Common myeloid progenitor, CD34-positive (primary cell): ENCODE measurements at places on chromosomes 4 and X.

DNA sequence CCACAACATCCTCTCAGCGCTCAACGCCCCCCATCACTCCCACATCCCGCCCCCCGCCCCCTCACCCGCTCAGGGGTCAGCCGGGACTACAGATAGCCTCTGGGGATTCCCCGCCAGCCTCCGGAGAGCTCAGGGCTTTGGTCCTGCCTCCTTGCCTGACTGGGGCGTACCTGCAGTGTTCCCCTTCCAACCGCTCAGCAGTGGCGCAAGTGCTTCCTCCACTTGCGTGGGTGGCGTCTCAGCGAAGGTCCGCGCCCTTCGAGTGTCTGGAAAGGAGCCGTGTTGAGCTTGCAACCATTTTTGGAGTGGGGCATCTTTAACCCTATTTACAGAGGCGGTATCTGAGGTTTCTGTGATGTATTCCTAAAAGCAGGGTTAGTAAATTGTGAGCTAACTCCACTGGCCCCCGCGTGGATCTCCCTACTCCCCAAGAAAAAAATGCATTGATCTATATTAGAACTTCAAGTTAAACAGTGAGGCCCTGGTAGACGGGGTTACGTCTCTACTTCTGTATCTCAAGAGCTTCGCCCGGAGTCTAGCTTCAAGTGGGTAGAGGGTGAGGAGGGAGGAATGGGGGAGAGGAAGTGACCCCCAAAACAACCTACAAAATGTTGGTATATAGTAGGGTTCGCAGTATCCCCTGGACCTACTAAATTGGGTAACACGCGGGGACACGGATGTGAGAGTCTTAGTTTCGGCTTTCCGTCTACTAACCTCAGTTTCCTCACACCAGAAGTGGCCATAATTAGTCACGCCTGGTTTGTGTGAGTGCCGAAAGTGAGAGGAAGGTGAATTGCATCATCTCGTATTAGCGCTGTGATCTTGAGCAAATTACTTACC, 16.1 kb downstream of the NKX3-2 start:
- no peak overlapping the region for H3K4me3 ChIP-seq
- peak; percentile 61 for DNase-seq
- no peaks in the 10 kb centered on the region for H3K36me3 ChIP-seq
- H3K27me3 ChIP-seq: peaks cover 32% of the 10 kb centered on the region

DNA sequence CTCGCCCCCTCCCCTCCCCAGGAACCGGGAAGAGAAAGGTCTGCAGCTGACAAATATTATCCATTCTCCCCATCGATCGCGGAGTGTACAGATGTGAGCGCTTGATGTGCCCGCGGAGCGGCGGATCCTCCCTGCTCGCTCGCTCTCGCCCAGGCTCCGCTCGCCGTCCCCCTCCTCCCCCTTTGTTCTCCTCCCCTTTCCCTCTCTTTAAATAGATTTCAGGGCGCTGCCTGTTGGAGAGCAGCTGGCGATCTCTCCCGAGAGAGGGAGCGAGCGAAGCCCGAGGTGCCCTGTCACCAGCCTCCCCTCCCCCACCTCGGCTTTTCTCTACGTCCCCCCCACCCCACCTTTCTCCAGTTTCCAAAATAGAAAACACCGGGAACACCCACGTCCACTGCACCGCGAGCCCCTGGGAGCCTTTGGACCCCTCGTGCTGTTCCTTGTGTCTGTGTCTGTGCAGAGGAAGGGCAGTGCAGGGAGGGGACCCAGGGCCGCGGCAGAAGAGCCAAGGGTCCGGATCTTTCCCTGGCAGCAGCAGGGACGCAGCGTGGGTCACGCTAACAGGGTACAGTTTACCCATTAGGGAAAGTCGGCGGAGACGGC, 56.6 kb upstream of the BCOR start:
- H3K27me3 ChIP-seq: no peaks in the 10 kb centered on the region
- peak overlapping the region; percentile 75 for H3K4me3 ChIP-seq
- H3K36me3 ChIP-seq: no peaks in the 10 kb centered on the region
- no peak overlapping the region for H3K27ac ChIP-seq
- peaks cover 75% of the 10 kb centered on the region for H3K4me1 ChIP-seq

DNA sequence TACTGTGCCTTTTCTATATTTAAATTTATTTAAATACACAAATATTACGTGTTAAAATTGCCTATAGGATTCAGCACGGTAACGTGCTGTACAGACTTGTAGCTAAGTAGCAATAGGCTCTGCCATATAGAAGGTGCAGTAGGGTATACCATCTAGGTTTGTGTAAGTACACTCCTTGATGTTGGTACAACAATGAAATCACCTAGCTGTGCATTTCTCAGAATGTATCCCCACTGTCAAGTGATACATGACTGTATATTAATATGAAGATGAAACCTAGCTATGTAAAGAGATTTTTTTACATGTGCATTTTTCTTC, 431.2 kb downstream of the KCTD8 start:
- no peak overlapping the region for H3K27ac ChIP-seq
- DNase-seq: no peak
- no peak overlapping the region for H3K4me3 ChIP-seq
- H3K36me3 ChIP-seq: no peaks in the 10 kb centered on the region
- H3K4me1 ChIP-seq: no peaks in the 10 kb centered on the region

- H3K36me3 ChIP-seq: no peaks in the 10 kb centered on the region
- no peaks in the 10 kb centered on the region for H3K4me1 ChIP-seq
- no peak overlapping the region for H3K4me3 ChIP-seq
- DNase-seq: no peak
- H3K27ac ChIP-seq: no peak overlapping the region
Measured at GRCh38 chrX:128365492-128365891, 313.3 kb upstream of the ACTRT1 start.

- DNase-seq: peak; percentile 93
- peaks cover 23% of the 10 kb centered on the region for H3K4me1 ChIP-seq
- peaks cover 7% of the 10 kb centered on the region for H3K36me3 ChIP-seq
- peak overlapping the region; percentile 92 for H3K27ac ChIP-seq
- no peaks in the 10 kb centered on the region for H3K27me3 ChIP-seq
Measured at GRCh38 chr4:55947254-55947882, 1.4 kb upstream of the CEP135 start.

DNA sequence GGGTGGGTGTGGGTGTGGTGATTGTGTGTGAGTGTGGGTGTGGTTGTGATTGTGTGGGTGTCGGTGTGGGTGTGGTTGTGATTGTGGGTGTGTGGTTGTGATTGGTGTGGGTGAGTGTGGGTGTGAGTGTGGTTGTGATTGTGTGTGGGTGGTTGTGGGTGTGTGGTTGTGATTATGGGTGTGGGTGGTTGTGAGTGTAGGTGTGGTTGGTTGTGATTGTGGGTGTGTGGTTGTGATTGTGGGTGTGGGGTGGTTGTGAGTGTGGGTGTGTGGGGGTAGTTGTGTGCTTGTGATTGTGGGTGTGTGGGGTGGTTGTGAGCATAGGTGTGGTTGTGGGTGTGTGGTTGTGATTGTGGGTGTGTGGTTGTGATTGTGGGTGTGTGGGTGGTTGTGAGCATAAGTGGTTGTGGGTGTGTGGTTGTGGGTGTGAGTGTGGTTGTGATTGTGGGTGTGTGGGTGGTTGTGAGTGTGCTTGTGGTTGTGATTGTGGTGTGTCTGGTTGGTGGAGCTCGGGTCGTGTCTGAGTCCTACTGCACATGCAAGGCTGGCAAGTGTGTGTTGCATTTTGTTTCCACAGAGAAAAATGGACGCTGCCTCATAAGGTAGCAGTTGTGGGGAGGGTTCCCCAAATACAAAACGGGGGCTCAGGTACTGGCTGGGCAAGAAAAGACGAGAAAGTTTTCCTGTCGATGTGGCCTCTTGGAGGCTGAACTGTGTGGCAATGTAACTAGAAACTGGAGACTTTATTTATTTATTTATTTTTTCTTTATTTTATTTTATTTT, 116.7 kb downstream of the UBE2K start:
- no peak overlapping the region for H3K4me3 ChIP-seq
- H3K27ac ChIP-seq: no peak overlapping the region
- H3K36me3 ChIP-seq: no peaks in the 10 kb centered on the region
- H3K4me1 ChIP-seq: no peaks in the 10 kb centered on the region
- peak; percentile 61 for DNase-seq

DNA sequence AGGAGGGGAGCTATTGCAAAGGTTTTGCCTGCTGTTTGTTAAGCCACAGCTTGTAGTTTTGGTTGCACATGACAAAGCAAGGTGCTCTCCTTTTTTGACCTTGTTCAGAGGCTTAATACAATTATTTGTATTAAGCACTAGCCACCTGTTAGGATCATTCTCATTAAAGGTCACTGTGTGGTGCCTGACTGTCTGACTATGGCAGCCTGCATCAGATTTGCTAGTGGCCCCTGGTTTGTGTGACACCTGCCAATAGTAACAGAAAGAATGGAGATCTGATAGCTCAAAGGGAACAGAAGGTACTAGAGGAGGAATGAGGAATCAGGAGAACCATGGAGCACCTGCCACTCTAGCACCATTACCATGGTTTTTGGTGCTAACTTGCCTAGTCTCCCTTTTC, 102.5 kb downstream of the POLA1 start:
- H3K36me3 ChIP-seq: peaks cover under 1% of the 10 kb centered on the region
- no peak for DNase-seq
- no peak overlapping the region for H3K27ac ChIP-seq
- no peaks in the 10 kb centered on the region for H3K27me3 ChIP-seq
- H3K4me3 ChIP-seq: no peak overlapping the region

DNA sequence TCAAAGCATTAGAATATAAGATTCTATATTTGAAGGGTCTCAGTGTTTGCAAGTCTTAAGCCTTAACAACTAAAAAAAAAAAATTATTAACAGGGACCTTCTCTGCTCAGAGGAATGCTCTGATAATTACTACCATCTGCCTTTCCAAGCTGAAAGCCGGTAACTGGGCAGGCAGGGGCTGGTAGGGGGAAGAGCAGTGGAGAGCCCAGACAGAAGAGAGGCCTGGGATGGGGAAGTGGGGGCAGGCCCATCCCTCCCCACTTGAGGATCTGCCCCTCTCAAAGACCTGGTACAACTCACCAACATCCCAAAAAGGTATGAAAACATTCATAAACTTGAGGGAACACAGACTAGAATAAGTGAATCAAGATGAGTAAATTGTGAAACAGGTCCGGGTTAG, 113.9 kb downstream of the QDPR start:
- H3K4me1 ChIP-seq: no peaks in the 10 kb centered on the region
- no peaks in the 10 kb centered on the region for H3K36me3 ChIP-seq
- no peak for DNase-seq
- H3K4me3 ChIP-seq: no peak overlapping the region
- no peaks in the 10 kb centered on the region for H3K27me3 ChIP-seq
- no peak overlapping the region for H3K27ac ChIP-seq

- no peak overlapping the region for H3K4me3 ChIP-seq
- H3K27me3 ChIP-seq: no peaks in the 10 kb centered on the region
- H3K27ac ChIP-seq: no peak overlapping the region
- H3K4me1 ChIP-seq: no peaks in the 10 kb centered on the region
Measured at GRCh38 chr4:2953496-2953895, 9.7 kb downstream of the NOP14 start.

- no peaks in the 10 kb centered on the region for H3K27me3 ChIP-seq
- H3K4me3 ChIP-seq: no peak overlapping the region
- DNase-seq: peak; percentile 38
- no peaks in the 10 kb centered on the region for H3K36me3 ChIP-seq
- peaks cover 7% of the 10 kb centered on the region for H3K4me1 ChIP-seq
Measured at GRCh38 chr4:78520808-78521226, 30.8 kb upstream of the ANXA3 start.

DNA sequence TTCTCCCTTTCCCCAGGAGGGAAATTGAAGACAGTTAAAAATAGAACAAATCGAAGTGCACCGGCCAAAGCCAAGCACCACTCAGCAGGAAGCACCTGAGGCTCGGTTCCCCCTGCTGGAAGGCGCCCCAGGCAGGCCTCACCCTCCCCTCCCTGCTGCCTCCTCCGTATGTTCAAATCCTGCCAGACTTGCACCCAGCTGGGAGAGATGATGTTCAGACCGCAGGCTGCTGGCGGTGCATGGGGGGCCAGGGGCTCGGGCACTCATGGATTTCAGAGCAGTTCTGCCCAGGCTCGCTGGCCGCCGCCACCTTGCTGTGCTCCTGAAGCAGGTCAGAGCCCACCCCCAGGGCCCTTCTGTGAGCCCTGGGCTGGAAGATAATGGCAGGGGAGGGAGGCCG, 91.4 kb downstream of the DCTD start:
- no peak overlapping the region for H3K4me3 ChIP-seq
- H3K27ac ChIP-seq: no peak overlapping the region
- peaks cover 50% of the 10 kb centered on the region for H3K4me1 ChIP-seq
- H3K36me3 ChIP-seq: no peaks in the 10 kb centered on the region

DNA sequence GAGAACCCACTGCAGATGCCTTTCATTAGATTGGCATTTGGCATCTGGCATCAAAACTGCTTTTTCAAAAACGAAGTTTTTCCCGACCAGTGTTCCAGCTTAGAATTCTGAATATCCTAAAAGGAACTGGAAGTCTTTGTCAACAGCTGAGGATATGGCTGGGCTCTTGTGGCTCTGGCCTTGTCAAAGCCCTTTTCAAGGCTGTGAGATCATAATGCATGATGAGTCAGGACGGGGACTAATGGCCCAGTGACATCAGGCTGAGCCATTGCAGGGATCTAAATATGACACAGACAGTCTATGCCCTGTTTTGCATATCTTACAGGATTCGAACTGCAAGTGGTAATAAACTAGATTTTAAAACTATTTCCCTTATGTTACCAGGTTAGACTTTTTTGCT, 306.4 kb downstream of the PTTG2 start:
- H3K36me3 ChIP-seq: no peaks in the 10 kb centered on the region
- H3K4me3 ChIP-seq: no peak overlapping the region
- H3K27ac ChIP-seq: no peak overlapping the region
- H3K27me3 ChIP-seq: no peaks in the 10 kb centered on the region

DNA sequence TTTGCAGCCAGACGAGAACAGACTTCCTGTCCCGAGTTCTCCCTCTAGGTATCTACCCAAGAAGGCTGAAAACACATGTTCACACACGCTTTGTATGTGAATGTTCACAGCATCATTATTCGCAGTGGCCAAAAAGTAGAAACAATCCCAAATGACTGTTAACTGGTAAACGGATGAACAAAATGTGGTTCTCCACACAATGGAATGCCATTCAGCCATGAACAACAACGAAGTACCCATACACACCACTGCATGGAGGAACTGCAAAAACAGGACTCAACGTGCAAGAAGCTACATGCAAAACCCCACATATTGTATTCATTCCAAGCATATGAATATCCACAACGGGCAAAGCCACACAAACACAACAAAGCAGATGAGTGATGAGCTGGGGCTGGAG, 45.0 kb downstream of the PDHA1 start:
- H3K27ac ChIP-seq: no peak overlapping the region
- H3K27me3 ChIP-seq: no peaks in the 10 kb centered on the region
- H3K4me1 ChIP-seq: no peaks in the 10 kb centered on the region
- H3K4me3 ChIP-seq: no peak overlapping the region
- no peaks in the 10 kb centered on the region for H3K36me3 ChIP-seq

DNA sequence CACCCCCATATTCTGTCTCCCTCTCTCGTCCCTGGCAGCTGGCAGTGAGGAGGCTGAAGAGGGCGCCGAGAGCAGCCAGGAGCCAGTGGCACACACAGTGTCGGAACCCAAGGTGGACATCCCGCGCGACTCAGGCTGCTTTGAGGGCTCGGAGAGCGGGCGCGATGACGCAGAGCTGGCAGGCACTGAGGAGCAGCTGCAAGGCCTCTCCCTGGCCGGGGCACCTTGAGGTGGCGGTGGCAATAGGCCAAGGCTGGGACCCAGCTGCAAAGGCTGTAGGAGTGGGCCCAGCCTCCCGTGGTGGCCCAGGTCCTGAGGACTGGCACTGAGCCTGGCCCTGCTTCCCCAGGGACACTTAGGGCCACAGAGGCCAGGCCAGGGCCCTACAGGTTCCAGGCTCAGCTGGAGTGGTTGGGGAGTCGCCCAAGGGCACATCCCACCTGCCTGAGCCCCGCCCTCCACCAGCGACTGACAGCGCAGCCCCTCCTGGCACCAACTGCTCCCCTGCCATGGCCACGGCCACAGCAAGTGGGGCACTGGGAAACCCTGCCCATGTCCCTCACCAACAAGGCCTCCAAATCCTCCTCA, 13.9 kb downstream of the SASH3 start:
- H3K4me1 ChIP-seq: no peaks in the 10 kb centered on the region
- no peak overlapping the region for H3K27ac ChIP-seq
- peaks cover 12% of the 10 kb centered on the region for H3K36me3 ChIP-seq
- no peaks in the 10 kb centered on the region for H3K27me3 ChIP-seq
